ENCODE measurements at places on chromosomes 4 and X. TPM values are rescaled to one million over a fixed set of nuclear protein-coding genes. Genes with fewer than 3 reads are reported as not detected.
A peak's percentile ranks its signal among the peaks of the same experiment; 100 is the strongest.

- DNase-seq = no peak
Measured at GRCh38 chr4:176259330-176260090, 9.5 kb downstream of the ASB5 start.

DNA sequence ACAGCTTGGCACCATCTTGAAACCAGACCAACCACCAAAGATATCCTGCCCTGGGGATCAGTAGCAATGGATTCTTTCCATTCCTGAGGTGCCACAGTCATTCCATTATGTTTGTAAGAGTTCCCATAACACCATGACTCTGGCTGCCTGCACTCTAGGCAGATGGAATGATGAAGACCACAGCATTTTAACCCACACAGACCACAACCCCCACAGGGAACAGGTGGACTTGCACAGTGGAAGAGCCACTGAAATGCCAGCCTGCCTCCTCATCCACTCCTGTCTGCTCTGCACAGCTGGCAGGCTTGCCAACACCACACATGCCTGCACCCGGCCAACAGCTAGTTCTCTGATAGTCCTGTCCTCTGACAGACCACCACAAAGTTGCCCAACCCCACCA is 2362.2 kb upstream of the AGA start:
- no peak for DNase-seq

The F9 gene
- not detected for total RNA-seq

The RTL3 gene
- not detected for total RNA-seq

- DNase-seq = no peak
Measured at GRCh38 chr4:168771251-168771650, 238.8 kb downstream of the CBR4 start.

- no peak for DNase-seq
Measured at GRCh38 chrX:153669174-153669890, 4.3 kb downstream of the PNCK start.

DNA sequence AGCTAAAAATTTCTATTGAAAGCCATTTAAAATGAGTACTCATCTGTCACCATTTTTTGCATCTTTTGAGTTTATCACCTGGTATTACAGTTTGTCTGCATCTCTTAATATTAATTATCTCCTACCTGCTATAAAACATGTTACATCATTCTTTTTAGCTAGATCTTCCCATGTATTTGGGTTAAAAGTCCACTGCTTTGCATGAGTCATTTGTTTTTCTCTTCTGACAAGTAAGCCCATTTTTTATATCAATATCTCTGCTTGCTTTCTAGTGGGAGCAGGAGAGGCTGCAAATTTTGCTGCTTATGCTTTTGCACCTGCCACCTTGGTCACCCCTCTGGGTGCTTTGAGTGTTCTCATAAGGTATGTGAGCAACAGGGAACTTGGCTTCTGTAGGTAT is 16.1 kb downstream of the NIPAL1 start:
- no peak for DNase-seq

DNA sequence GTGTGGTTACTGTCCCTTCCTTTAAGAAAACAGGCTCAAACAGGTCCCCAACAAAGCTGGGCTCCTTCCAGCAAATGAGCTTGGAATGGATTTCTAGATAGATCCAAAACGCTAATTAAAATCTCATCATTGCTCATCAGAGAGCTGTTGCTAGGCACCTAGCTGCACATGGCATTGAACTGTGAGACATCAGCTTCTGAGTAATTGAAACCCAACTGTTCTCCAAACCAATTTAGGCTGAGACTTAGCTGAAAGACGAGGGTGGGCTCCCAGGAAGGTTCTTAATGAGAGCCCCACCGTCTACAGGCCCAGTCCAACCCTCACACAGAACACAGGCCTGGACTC is 59.1 kb downstream of the FAM184B start:
- DNase-seq = no peak

- DNase-seq = no peak
Measured at GRCh38 chr4:15434091-15434490, 6.3 kb downstream of the C1QTNF7 start.

GRCh38 chr4:108092288-108092687 is 76.4 kb downstream of the LEF1 start:
- DNase-seq = no peak

GRCh38 chr4:27836523-27836922 is 975.9 kb downstream of the STIM2 start:
- no peak for DNase-seq

The REELD1 gene
- not detected for total RNA-seq

- DNase-seq = no peak
Measured at GRCh38 chrX:9860826-9861225, 74.6 kb downstream of the SHROOM2 start.

DNA sequence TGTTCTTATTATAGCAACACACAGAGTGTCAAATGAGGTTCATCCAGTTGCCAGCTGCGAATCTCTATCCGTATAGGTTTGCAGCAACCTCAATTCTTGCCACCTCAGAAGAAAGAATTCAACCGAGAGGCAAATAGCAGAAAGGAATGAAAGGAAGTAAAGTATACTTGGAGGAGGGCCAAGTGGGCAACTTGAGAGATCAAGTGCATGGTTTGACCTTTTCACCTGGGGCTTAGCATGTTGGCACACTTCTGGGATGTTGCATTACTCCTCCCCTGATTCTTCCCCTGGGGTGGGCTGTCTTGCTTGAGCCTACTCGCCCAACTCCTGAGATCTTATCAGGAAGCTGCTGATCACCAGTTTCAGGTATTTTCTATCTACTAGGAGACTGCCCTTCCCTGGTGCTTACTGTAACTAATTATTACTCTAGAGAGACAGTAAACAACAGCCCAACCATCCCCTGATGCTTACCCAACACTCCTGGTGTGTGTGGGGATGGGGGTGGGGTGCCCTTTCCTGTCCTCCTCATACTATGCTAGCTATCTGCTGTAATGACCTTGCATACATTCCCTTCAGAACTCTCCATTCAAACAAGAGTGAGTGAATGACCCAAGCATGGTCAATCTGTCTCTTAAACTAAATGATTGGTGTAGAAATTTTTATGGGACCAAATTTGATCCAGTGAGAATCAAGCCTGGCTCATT is 7.3 kb upstream of the TMEM33 start:
- DNase-seq = no peak

The NR0B1 gene
- total RNA-seq = 0.16 TPM

The TMEM47 gene
- total RNA-seq = 56.7 TPM

DNA sequence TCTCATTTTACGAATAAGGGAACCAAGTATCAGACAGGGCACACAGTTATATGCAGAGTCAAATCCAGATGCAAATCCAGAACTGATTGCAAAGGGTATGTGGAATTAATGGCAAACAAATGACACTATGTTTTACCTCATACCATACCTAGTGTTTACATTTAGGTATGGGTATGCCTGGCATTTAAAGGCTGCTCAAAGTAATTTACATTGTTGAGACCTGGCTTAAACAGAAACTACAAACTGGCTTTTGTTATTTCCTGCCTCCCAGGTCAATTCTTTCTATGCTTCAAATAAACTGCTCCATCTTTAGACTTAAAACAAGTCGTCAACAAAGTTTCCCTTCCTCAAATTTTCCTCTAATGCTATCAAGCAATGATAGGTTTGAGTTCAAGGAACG is 33.7 kb downstream of the ANKRD17 start:
- peak; percentile 55 for DNase-seq

GRCh38 chr4:158997660-158998349 is 105.1 kb upstream of the RAPGEF2 start:
- no peak for DNase-seq

- no peak for DNase-seq
Measured at GRCh38 chrX:8803326-8803725, 2.1 kb upstream of the FAM9A start.

The LYAR gene
- total RNA-seq = 44.0 TPM

DNA sequence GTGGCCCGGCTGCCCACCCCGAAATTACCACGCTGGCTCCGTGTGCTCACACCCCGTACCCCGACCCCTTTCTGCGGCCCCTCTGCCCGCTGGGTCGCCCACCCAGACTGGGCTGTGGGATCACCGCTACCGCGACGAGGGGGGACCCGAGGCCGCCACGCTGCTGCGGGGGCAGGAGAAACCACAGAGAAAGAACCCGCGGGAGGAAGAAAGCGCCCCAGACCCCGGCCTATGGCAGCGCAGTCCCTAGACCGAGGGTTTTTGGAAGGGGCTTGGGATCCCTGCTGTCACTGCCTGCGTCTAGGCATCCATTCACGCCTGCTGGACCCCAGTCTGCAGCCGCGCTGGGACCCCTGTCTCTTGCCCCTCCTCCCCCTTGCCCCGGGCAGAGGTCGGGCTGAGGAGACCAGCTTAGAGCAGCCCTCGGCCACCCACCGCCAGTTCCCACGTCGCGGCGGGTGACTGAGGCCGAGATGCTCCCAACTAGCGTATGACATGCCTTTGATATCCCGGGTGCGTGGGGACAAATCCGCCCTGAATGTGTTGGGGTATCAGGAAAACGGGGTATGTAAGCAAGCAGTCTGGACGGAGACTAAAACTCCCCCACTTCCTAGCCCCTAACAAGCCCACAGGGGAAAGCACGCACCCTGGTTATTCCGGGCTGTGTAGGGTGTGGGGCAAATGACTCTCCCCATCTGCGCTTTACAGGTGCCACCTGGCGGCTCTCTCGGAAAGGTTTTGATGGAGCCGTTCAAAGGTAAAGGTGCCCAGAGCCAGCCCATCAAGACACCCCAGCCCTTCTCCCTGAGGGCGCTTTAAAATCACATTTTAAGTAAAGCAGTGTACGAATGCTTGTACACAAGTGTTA is 862 bp upstream of the INPP4B start:
- DNase-seq = peak; percentile 83

- no peak for DNase-seq
Measured at GRCh38 chr4:40194602-40195161, 2.1 kb upstream of the RHOH start.

DNA sequence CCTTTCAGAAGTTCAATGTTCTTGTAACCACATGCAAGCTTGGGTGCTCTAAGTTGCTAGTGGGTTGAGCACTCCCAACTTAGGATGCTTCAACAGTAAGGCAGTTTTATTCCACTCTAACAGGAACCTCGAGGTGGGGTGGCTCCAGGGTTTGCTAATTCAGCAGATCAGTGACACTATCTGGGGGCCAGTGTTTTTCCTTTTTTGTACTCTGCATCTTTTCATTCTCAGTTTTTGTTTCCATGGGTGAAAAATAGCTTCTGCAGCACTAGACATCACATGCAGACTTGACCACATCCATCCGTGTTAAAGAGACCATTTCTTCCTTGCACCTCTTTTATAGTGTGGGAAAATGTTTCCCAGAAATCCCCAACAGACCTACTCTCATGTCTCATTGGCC is 497.6 kb downstream of the STIM2 start:
- no peak for DNase-seq

- DNase-seq = peak; percentile 41
Measured at GRCh38 chrX:153924149-153924861, 1.8 kb downstream of the ARHGAP4 start.

- DNase-seq = no peak
Measured at GRCh38 chrX:100687546-100687945, 43.5 kb downstream of the SRPX2 start.

- DNase-seq = no peak
Measured at GRCh38 chrX:56120242-56120641, 111.9 kb upstream of the KLF8 start.

The ARHGAP6 gene
- 0.59 TPM for total RNA-seq

- no peak for DNase-seq
Measured at GRCh38 chr4:114527637-114528036, 71.0 kb upstream of the UGT8 start.

GRCh38 chr4:104641418-104641817 is 146.7 kb upstream of the CXXC4 start:
- no peak for DNase-seq

- no peak for DNase-seq
Measured at GRCh38 chr4:95319169-95319568, 229.6 kb downstream of the UNC5C start.

- DNase-seq = no peak
Measured at GRCh38 chr4:67020438-67020797, 524.9 kb downstream of the CENPC start.

The EPGN gene
- not detected for total RNA-seq

- DNase-seq = peak; percentile 17
Measured at GRCh38 chr4:34261799-34262314, 1982.5 kb downstream of the ARAP2 start.

- DNase-seq = no peak
Measured at GRCh38 chr4:136599890-136600289, 932.4 kb downstream of the PCDH18 start.

DNA sequence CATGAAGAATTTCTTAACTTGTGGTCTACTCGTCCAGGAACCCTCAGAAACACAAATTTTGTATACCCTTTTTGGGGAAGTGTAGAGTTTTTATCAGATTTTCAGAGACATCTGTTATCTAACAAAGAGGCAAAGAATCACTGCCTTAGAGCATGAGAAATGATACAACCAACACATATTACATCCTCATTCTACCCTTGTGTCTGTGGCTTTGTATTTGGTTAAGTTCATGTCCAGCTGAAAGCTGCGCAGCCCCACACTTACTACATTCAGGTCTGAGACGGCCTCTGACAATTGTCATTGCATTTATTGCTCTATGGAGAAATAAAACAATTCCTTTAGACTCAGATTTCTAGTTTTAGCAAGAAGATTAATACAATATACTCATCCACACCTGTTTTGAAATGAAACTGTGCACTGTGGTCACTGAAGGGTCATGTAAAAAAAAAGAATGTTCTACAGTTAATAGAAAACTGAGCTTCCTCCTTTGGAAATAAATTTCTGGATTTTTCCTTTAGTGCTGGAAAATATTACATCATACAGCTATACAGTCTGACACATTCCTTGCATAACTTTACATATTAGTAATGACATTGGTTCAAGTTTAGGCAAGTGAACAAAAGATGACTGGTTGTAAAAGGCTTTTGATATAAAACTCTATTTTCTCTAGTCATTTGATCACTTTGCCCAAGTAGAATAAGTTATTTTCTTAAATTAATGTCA is 39.8 kb downstream of the GLRB start:
- DNase-seq = no peak

- DNase-seq = peak; percentile 35
Measured at GRCh38 chr4:113080050-113080449, 30.6 kb downstream of the ANK2 start.

The AFF2 gene
- 5.9 TPM for total RNA-seq

DNA sequence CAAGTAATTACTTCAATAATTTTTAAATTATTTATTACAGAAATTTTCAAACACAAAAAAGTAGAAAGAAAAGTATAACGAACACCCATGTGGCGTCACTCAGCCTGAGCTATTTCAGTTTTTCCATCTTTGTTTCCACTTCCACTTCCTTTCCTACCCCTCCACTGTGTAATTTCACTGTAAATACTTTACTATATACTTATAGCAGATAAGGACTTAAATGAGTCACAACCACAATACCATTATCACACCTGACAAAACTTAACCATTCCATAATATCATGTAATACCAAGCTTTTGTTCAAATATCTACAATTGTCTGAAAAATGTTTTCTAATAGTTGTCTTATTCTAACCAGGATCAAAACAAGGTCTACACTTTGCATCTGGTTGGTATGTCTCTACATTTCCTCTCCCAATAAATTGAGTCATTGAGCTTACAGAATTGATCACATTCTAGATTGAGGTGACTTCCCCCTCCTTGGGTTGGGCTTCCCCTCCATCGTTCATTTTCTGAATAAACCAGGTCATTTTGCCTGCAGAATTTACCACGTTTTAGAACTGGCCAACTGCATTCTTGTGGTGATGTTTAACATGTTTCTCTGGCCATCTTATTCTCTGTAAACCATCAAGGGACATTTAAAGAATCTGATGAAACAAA is 48.7 kb downstream of the ATP10D start:
- no peak for DNase-seq
